ENCODE measurements at places on chromosomes 7 and 10. TPM values are rescaled to one million over a fixed set of nuclear protein-coding genes. Genes with fewer than 3 reads are reported as not detected.

Gene ACTR3C
- total RNA-seq, result 1.5 TPM

Gene DDC
- not detected for total RNA-seq

Gene INPP5A
- total RNA-seq, result 21.5 TPM

Gene PPP1R9A
- 18.0 TPM for total RNA-seq

Gene FAM131B
- 24.0 TPM for total RNA-seq

Gene ADRB1
- 0.35 TPM for total RNA-seq

Gene GRM3
- 1.5 TPM for total RNA-seq

Gene HOXA5
- 0.14 TPM for total RNA-seq

Gene NPY4R2
- total RNA-seq, result not detected

Gene H2BK1
- not detected for total RNA-seq

Gene ZP3
- total RNA-seq, result 3.3 TPM

Gene MINDY4
- total RNA-seq, result 2.0 TPM

Gene SHTN1
- 9.9 TPM for total RNA-seq

Gene NKX2-3
- total RNA-seq, result not detected

Gene ABCB1
- 0.82 TPM for total RNA-seq

Gene CFAP70
- total RNA-seq, result 0.31 TPM

Gene NUDT1
- 102 TPM for total RNA-seq

Gene ARHGEF35
- 39.2 TPM for total RNA-seq

Gene FAM3C
- 51.2 TPM for total RNA-seq

Data from WTC11 (cell line).